ENCODE measurements at places on chromosomes 2 and 18. TPM values are rescaled to one million over a fixed set of nuclear protein-coding genes. Genes with fewer than 3 reads are reported as not detected.

ALPP gene
- not detected for total RNA-seq

DSG3 gene
- total RNA-seq, result not detected

RAMP1 gene
- 4.0 TPM for total RNA-seq

NPAS2 gene
- 11.0 TPM for total RNA-seq

ANKAR gene
- total RNA-seq, result 1.4 TPM

RBM44 gene
- 0.14 TPM for total RNA-seq

SPIRE1 gene
- total RNA-seq, result 22.8 TPM

INHBB gene
- 0.87 TPM for total RNA-seq

NEDD4L gene
- 95.9 TPM for total RNA-seq

MAPK4 gene
- 0.36 TPM for total RNA-seq

FIGN gene
- 7.7 TPM for total RNA-seq

MGAT4A gene
- 1.5 TPM for total RNA-seq

NOSTRIN gene
- 3.1 TPM for total RNA-seq

ACTG2 gene
- total RNA-seq, result not detected

GCG gene
- total RNA-seq, result not detected

CLEC4F gene
- not detected for total RNA-seq

ADAM23 gene
- total RNA-seq, result 0.92 TPM

CCNYL1 gene
- total RNA-seq, result 20.5 TPM

NPPC gene
- not detected for total RNA-seq

TMEM37 gene
- 1.2 TPM for total RNA-seq

PDE11A gene
- total RNA-seq, result 1.2 TPM

UGP2 gene
- 72.6 TPM for total RNA-seq

PNPT1 gene
- total RNA-seq, result 14.9 TPM

RSAD2 gene
- total RNA-seq, result under 0.01 TPM

IL36G gene
- not detected for total RNA-seq

WNT6 gene
- total RNA-seq, result not detected

ALPI gene
- not detected for total RNA-seq

G6PC2 gene
- total RNA-seq, result not detected

HOXD1 gene
- 9.3 TPM for total RNA-seq

GCA gene
- total RNA-seq, result 20.6 TPM

CNGA3 gene
- not detected for total RNA-seq

NYAP2 gene
- total RNA-seq, result not detected

BBS5 gene
- total RNA-seq, result 3.6 TPM

RHOB gene
- 161 TPM for total RNA-seq

MYO7B gene
- 0.43 TPM for total RNA-seq

PIGN gene
- 21.4 TPM for total RNA-seq

ITGB6 gene
- 50.4 TPM for total RNA-seq

GNLY gene
- total RNA-seq, result not detected

KCNJ3 gene
- 0.12 TPM for total RNA-seq

UCN gene
- total RNA-seq, result not detected

DSG1 gene
- not detected for total RNA-seq

SCYGR4 gene
- not detected for total RNA-seq

TTR gene
- not detected for total RNA-seq

SLC14A1 gene
- not detected for total RNA-seq

OTOF gene
- total RNA-seq, result not detected

NLRC4 gene
- not detected for total RNA-seq
